ENCODE measurements at places on chromosomes 16 and 17.
A peak's percentile ranks its signal among the peaks of the same experiment; 100 is the strongest.

DNA sequence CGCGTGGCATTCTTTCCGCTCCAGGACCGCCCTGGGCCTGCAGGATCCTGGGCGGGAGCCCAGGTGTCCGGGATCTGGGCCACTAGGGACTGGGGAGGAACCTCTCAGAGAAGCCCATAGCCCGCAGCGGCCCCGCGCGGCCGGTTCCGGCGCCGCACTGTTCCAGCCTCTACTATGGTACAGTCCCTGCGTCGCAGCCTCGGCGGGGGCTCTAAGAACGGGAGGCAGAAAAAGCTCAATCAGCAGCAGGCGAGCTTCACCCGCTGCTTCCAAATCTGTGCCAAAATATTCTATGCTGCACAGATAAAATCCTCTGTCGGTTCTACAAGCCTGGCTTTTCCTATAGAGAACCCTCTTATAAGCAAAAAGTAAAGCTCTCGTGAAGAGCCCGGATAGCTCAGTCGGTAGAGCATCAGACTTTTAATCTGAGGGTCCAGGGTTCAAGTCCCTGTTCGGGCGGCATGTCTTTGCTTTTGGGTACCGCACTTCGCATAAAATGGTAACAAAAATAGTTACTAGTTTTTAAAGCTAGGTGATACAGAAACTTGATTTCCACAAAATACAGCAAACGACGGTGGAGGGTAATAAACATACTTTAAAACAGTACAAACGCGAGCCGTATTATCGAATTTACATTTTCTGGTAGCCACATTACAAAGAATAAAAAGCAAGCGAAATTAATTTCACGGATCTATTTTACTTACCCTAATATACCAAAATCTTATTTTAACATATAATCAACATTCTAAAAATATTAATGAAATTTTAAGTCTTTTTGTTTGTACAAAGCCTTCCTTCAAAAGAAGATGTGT is 661 bp upstream of the ALOXE3 start:
- DNase-seq = peak; percentile 87

DNA sequence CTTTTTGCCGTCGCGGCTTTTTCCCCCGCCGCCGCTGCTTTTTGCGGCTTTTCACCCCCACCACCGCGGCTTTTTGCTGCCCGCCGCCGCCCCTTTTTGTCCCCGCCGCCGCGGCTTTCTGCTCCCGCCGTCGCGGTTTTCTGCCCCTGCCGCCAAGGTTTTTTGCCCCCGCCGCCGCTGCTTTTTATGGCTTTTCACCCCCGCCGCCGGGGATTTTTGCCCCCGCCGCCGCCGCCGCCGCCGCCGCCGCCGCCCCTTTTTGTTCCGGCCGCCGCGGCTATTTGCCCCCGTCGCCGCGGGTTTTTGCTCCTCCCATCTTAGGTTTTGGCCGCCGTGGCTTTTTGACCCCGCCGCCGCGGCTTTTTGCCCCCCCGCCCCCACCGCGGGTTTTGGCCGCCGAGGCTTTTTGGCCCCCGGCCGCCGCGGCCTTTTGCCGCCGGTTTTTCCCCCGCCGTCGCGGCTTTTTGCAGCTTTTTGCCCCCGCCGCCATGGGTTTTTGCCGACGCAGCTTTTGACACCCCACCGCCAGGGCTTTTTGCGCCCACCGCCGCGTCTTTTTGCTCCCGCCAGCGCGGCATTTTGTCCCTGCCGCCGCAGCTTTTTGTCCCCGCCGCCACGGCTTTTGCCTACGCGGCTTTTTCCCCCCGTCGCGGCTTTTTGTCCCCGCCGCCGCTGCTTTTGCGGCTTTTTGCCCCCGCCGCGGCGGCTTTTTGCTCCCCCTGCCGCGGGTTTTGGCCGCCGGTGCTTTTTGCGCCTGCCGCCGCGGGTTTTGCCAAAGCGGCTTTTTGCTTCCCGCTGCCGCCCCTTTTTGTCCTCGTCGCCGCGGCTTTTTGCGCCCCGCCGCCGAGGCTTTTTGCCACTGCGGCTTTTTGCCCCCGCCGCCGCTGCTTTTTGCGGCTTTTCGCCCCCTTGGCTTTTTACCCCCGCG is 519.4 kb upstream of the WSB1 start:
- no peak for DNase-seq

GRCh38 chr16:86077243-86077940 is 178.4 kb downstream of the IRF8 start:
- no peak for DNase-seq

DNA sequence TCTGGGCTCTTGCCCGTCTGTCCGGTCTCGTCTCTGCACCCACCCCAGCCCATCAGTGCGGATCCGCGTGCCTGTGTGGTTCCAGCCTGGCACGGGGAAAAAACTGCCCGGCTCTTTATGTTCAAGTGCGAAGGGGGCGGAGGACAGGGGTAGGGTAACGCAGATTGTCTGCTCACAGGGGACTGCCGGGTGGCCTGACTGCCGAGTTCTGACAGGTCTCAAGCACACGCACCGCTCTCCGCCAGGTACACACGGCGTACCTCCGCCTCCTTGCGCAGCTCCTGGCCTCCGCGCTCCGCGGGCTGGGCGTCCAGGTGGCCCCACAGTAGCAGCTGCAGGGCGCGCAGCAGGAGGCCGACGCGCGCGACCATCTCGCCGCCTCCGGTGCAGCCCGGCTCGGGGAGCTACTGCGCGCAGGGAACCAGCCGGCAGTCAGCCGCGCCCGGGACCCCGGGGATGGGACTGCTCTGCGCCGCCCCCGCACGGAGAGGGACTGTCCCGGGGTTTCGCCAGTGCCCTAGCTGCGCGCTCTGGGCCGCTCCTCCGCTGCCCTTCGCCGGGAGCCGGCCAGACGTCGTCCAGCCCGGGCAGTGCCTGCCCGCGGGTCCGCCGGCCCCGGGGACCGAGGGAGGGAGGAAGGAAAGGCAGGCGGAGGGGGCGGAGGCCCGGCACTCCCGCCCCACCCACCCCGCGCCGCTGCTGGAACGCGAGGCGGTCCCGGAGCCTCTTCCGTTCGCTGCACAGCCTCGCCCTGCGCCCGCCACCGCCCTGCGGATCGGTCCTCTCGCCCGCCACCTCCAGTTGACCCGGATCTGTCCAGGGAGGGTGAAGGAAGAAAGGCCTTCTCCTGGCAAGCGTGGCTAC is at the start of gene MMP28:
TSS of gene MMP28 (minus strand) at position 635 of the 864 bp plus-strand sequence. CDS start at position 371, 264 bp downstream.
- peak; percentile 46 for DNase-seq

DNA sequence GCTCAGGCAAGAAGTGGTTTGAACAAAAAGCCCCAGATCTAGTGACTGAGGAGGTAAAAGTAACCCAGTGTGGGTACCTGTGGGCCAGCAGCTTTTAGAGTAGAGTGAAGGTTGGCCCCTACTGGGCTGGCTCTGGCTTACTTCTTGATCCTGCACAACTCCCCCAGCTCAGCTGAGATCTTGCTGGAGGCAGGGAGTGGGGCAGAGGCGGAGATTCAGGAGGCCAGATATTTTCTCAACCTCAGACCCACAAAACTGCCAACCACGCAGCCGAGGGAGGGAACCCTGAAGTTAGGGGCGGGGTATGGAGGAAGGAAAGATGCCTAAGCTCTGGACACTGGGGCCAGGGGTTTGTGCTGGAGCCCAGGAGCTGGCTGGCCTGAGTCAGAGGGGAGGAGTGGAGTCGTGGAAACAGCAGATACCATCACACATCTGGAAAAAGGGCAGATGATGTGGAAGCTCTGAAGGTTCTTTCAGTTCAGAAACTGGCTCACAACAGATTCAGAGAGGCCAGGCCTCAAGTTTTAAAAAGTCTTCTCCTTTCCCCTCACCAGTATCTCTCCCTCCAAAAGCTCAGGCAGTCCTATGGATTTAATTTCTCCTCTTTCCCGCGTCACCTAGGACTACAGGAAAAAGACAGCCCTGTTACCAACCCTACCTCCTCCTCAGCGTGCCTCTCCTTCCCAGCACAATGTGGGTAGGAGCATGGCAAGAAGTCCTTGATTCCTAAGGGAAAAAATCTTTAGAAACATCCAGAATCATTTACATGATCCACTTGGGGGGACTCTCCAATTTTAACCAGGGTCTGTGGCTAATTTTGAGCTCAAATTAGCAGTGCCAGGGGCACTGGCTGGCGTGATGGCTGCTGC is 48.1 kb downstream of the MYO18A start:
- DNase-seq = no peak

- DNase-seq = peak; percentile 75
Measured at GRCh38 chr17:64938925-64939474, 19.7 kb upstream of the LRRC37A3 start.

DNA sequence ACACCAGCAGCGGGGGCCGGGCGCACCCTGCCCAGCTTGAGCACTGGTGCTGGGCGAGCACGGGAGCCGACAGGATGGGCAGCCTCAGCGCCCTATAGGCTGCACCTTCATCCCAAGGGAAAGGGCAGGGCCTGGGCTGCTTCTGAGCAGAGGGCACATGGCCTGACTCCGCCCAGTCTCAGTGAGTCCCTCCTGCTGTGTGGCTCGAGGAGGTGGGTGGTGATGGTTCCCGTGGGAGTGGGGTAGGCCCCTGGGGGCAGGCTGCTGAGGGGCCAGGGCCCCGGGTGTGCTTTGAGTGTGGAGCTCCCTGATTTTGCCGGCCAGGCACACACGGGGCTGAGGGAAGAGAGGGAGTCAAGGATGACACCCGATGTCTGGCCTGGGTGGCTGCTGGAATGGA is 37.9 kb downstream of the TSC2 start:
- no peak for DNase-seq

GRCh38 chr17:58329810-58330537 is 1.4 kb upstream of the TSPOAP1 start:
- no peak for DNase-seq

- DNase-seq = no peak
Measured at GRCh38 chr16:48864055-48864454, 254.1 kb upstream of the N4BP1 start.

DNA sequence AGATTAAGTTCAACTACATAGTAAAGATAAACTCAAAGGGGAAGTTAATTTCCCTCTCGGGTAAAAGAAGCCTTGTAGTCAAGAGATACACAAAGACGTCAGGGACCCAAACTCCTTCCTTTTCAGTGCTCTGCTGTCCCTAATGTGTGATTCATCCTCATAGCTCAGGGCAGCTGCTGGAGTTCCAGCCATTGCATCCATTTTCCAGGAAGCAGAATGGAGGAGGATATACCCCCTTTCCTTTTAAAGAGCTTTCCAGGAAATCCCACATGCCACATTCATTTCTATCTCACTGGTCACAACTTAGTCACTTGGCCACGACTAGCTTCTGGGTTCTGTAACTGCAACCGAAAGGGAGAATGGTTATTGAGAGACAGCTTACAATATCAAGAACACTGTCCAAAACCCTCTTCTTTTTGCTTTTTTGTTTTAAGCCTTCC is 95.3 kb downstream of the SOCS1 start:
- no peak for DNase-seq

GRCh38 chr17:6392609-6393350 is 42.1 kb downstream of the AIPL1 start:
- no peak for DNase-seq
